ENCODE measurements at places on chromosomes 11 and 22.
A peak's percentile ranks its signal among the peaks of the same experiment; 100 is the strongest.

DNA sequence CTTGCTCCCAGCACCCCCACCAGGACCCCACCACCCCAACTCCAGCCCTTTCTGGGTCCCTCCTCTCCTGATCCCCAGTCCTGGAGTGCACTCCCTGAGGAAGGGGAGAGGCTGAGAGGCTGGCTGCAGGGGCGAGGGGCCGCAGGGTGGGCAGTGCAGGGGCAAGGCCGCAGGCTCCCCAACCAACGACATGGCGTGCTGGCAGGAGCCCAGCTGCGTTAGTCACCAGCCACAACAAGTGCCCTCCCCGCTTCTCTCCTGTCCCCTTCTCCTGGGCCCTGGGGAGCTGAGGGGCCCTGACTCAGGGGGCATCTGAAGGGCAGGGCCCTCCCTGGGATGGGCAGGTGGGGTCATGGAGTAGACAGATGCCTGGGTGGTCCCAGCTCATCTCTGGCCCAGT lies 2.3 kb downstream of the CABP7 start:
- no peak for DNase-seq

DNA sequence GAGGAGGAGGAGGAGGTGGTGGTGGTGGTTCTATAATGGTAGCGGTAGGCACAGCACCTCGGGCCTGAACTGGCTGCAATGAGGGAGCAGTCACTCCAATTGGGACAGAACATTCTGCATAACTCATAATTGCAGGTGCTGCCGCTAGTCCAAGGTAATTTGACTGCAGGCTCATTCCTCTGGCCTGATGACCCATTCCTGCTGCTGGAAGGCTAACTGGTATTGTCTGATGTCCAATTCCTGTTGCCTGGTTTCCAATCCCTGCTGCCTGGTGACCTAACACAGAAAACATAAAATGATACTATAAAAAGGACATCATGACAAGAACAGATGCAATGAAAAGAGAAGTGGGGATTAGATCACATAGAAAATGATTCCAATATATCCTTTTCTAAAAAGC lies 7.9 kb upstream of the AGBL2 start:
- no peak for DNase-seq

- DNase-seq, result no peak
These were observed 382.5 kb downstream of the ETS1 start for GRCh38 chr11:128204898-128205297.

DNA sequence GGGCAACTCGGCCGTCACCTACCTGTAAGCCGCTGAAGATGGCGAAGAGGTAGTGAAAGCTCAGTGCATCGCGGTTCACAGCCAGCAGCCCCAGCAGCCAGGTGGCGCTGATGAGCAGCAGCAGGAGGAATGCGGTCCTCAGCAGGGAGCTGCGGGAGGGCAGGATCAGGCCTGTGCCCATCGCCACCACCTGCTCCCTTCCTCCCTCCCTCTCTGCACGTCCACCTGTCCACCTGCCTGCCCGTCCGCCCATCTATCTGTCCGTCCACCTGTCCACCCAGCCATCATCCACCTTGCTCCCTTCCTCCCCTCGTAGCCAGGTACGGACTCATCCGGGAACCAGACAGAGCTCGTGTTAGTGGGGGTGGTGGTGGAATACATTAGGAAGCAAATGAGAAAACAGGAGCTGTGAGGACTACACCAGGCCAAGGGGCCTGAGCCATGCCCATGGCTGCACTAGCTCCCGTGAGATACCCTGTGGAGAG lies 32.2 kb downstream of the TRMU start:
- DNase-seq, result peak; percentile 58

DNA sequence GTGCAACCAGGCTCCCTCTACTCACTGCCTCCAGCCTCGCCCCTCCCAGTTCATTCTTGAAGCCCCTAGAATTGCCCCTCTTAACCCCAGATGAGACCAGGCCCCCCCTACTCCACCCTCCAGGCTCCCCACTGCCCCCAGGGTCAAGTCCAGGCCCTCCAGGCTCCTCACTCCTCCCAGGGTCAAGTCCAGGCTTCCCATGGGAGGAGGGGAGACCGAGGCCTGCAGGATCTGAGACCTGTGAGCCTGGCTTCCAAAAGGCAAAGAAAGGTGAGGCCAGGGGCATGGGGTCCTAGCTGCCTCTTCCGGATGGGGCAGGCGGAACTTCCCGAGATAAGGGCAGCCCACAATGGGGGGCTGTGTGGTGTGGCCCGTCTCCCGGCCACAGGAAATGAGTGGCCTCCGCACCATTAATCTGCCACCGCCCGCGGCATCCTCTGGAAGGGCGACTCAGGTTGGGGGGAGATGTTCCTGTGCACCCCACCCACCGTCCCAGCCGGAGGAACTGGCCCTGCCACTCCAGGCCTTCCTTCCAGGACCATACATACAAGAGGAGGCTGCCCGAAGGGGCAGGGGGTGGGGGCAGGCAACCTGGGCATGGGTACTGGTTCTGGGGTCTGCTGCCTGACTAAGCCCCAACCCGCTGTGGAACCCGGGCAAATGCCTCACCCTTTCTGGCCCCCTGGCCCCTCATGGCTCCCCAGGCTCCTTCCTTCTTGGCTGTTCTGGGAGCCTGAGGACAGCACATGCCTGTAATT lies 35.1 kb upstream of the WNT11 start:
- no peak for DNase-seq

GRCh38 chr22:42635531-42635930 lies 4.9 kb downstream of the ATP5MGL start:
- DNase-seq, result no peak

DNA sequence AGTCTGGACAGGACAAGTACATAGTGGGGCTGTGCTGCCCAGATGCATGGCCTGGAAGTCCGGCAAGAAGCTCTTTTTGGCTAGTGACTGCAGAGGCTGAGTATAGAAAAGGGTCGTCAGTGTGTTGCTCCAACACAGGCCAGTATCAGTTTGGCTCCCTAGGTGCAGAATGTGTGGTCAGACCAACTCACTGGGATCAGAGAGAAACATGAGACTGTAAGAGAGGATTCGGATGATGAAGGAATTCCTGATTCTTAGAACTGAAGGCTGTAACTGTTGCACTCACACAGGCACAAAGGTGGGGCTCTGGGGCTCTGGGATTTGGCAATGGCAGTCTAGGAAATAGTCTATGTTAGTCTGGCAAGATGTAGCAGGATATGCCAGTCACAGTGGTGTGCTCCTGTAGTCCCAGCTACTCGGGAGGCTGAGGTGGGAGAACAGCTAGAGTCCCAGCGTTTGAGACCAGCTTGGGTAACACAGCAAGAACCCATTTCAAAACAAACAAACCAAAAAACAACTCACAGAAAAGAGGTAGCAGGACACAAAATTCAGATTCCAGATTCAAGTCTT lies 11.1 kb upstream of the UPB1 start:
- DNase-seq, result no peak

GRCh38 chr22:38973289-38974169 lies 8.6 kb upstream of the APOBEC3B start:
- DNase-seq, result peak; percentile 69
